Activated CD4-positive, alpha-beta T cell treated with anti-CD3 and anti-CD28 coated beads for 24 hours (primary cell): ENCODE measurements at places on chromosomes 2 and 18.
A peak's percentile ranks its signal among the peaks of the same experiment; 100 is the strongest.

DNA sequence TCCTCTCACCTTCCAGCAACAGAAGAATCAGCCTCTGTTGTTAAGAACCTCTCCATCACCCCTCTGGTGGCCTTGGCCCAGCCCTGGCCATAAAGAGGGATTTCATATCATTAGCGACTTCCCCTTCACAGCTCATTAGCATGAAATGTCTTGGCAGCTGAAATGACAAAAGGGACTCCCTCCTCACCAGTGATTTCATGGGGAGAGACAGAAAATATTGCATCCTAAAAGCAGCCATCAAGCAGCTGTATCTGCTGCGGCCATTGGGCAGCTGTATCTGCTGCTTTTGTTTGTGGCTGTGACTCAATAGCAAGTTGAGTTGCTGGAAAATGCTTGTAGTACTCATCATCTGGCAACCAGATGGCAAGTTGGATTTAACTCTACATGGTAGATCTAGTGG is 105.9 kb upstream of the RMDN2 start:
- DNase-seq = no peak

GRCh38 chr18:13500227-13500865 is 226.0 kb downstream of the FAM210A start:
- no peak for DNase-seq

DNA sequence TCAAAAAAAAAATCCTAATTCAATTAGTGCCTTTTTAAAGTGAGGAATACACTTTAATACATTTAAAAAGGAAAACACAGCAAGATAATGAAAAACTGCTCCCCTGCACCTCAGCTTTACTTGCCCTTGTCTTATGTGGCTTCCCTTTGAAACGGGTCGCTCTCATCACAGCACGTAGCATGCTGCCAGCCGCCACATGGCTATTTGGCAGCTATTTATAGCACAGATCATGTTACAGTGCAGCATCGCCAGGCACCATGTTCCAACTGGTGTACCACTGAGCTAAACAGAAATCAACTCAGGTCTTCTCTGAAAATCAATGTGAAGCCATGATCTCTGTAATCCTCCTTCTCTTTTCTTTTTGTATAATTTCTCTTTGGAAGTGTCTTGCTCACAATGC is 65.1 kb downstream of the TMEM182 start:
- no peak for DNase-seq

DNA sequence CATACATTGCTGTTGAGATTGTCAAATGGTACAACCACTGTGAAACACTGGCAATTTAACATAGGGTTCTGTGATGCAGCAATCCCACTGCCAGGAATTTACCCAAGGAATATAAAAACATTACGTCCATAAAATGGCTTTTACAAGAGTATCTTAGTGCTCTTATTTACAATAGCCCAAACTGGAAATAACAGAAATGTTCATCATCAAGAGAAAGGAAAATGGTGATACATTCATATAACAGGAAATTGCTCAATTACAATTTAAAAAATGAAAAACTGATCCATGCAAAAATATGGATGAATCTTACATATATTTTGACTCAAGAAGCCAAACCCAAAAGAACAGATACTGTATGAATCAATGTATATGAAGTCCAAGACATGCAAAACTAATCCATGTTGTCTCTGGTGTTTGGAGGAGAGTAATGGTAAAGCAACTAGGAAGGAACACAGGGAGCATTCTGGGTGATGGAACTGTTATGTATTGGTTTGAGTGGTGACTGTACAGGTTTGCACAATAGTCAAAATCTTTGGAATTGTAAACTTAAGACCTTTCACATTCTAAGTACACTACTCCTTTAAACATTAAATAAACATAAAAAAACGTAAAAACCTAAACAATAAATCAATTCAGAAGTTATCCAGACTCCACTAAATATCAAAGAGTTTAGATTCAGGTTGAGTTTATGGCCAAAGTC is 104.8 kb upstream of the WDR75 start:
- DNase-seq = no peak

DNA sequence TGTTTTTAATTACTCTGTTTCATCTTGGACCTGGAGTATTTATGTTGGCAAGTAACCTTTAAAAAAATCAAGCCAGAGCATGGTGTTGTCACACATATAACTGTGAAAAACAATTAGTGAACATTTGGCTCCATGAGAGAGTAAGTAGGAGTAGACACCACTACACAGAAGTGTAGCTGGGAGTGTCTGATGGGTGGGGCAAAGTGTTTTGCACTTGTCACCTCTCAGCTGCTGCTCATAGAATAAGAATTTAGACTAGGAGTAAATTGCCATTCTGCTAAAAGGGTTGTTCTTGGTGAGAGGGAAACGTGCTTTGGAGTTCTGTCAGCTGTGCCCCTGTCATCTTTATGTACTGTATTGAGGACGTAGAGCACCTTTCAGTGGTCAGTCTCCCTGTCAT is 114.5 kb downstream of the TTC27 start:
- no peak for DNase-seq

DNA sequence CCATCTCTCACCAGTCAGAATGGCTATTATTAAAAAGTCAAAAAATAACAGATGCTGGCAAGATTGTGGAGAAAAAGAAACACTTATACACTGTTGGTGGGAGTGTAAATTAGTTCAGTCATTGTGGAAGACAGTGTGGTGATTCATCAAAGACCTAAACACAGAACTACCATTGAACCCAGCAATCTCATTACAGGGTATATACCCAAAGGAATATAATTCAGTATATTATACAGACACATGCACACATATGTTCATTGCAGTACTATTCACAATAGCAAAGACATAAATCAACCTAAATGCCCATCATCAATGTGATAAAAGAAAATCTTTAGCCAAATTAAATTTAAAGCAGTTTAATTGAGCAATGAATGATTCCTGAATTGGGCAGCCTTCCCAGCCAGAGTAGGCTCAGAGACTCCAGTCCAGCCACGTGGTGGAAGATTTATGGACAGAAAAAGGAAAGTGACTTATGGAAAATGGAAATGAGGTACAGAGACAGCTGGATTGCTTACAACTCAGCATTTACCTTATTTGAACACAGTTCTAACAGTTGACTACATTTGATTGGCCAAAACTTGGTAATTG is 377.1 kb upstream of the SLC39A10 start:
- DNase-seq = no peak

- no peak for DNase-seq
Measured at GRCh38 chr18:293536-293935, 25.7 kb upstream of the THOC1 start.

DNA sequence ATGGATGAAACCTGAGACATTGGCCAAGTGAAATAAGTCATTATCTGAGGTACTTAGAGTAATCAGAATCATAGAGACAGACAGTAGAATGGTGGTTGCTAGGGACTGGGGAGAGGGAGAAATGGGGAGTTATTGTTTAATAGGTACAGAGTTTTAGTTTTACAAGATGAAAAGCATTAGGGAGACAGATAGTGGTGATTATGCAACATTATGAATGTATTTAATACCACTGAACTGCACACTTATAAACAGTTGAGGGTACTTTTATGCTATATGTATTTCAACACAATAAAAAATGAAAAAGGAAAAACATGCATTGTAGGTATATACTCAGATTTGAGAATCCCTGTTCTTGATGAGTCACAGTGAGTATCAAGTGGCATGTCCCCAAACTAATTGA is 59.7 kb downstream of the EPC2 start:
- no peak for DNase-seq

- peak; percentile 35 for DNase-seq
Measured at GRCh38 chr2:120261387-120262006, 8.8 kb downstream of the RALB start.

GRCh38 chr2:173355132-173355865 is 627 bp downstream of the CDCA7 start:
- DNase-seq = peak; percentile 7

DNA sequence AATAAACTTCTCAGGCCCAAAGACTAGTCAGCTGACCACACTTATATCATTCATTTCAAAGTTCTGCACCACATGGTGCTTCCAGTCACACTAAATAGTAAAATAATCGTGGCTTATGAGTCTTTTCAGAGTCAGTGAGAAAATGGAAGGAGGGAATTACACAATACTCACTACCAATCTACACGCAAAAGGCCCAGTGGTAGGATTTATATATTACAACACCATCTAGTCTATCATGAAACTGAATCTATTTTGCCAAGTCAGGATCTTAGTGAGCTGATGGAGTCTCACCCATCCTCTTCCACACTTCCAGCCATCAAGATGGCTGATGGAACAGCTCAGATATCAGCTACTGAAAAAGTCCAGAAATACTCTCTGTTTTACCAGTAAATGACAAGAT is 21.9 kb downstream of the INO80D start:
- DNase-seq = no peak

DNA sequence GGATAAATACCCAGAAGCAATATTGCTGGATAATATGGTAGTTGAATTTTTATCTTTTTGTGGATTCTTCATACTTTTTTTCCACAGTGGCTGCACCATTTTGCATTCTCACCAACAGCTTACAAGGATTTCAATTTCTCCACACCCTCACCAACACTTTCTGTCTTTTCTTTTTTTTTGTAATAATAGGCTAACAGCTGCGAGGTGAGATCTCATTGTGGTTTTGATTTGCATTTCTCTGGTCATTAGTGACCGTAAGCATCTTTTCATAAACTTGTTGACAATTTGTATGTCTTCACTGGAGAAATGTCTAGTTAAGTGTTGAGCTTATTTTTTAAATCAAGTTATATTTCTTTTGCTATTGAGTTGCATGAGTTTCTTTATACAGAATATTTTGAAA is 17.6 kb upstream of the SLC9A2 start:
- no peak for DNase-seq

DNA sequence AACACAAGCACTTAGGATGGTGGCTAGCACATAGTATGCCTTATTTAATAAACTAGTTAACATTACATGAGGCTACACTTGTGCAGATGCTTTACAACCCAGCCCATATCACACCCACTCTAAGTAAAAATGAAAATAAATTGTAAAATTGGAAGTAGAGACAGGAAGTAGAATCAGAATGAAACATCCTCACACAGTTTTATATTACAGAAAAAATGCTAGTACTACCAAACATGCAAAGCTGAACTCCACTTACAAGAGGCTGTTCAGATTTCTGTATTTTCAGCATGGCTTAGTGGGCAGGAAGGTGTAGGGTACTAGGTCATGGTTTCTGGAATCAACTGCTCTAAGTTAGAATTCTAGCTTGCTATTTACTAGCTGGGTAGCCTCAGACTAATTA is 18.2 kb upstream of the CRIM1 start:
- DNase-seq = no peak

DNA sequence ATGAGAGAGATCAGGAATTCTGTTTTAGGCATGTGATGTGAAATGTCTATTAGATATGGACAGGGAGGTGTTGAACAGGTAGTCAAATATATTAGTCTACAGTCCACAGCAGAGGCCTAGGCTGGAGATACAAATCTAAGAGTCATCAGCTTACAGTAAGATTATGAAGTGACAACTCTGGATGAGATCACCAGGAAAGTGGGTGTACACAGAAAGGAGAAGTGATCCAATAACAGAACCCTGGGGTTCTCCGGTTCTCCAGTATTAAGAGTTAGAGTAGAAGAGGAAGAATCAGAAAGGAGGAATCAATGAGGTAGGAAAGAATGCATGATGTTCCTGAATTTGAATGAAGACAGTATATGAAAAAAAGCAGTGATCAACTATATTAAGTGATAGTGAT is 362.3 kb downstream of the FIGN start:
- no peak for DNase-seq

- DNase-seq = no peak
Measured at GRCh38 chr18:23574611-23575308, 11.5 kb downstream of the NPC1 start.

GRCh38 chr2:60880643-60881046 is 729 bp upstream of the REL start:
- no peak for DNase-seq

- DNase-seq = no peak
Measured at GRCh38 chr2:113119111-113119510, 8.3 kb upstream of the IL1RN start.

- no peak for DNase-seq
Measured at GRCh38 chr2:230863442-230864121, 1.2 kb upstream of the ITM2C start.

GRCh38 chr2:225693259-225693658 is 293.7 kb downstream of the NYAP2 start:
- no peak for DNase-seq

GRCh38 chr2:225104971-225105370 is 62.7 kb upstream of the DOCK10 start:
- DNase-seq = no peak

GRCh38 chr2:1990151-1990589 is 245.9 kb upstream of the PXDN start:
- DNase-seq = no peak

- no peak for DNase-seq
Measured at GRCh38 chr2:16978301-16978700, 312.7 kb upstream of the CYRIA start.

DNA sequence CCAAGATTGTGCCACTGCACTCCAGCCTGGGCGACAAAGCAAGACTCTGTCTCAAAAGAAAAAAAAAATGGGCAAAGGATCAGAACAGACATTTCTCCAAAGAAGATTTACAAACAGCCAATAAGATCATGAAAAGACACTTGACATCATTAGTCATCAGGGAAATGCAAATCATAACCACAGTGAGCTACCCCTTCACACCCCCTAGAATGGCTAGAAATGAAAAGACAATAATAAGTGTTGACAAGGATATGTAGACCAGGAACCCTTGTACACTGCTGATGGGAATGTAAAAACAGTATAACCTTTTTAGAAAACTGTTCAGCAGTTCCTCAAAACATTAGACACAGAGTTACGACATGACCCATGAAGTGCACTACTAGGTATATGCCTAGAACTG is 18.4 kb upstream of the MTERF4 start:
- no peak for DNase-seq

GRCh38 chr2:169072163-169072925 is 3.0 kb downstream of the DHRS9 start:
- no peak for DNase-seq

- no peak for DNase-seq
Measured at GRCh38 chr2:165544897-165545296, 75.4 kb downstream of the CSRNP3 start.

DNA sequence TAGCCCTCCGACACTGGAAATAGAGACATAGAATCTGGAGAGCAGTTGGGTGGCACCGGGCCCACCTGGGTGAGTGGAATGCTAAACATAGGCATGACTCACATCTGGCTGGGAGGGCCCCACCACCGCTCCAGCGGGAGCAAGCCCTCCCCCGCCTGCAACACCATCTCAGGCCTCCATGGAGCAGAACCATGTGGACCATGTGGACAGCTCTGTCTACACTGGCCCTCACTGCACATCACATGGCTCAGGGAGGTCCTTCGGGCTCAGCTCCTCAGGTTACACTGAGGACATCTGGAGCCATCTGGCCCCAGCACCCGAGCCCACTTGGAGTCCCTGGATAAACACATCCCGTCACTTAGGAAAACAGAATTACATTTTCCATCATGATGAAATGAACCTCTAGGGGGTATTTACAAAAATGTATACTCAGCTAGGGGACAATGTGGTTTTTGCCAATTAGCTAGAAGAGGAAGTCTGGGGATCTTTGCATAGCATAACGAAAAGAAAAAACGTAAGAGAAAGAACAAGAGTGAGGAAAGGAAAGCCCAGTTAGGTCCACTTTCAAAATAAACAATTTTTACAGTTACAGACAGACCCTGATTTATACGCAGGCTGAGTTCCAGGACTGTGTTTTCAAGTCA is 30.7 kb upstream of the MLPH start:
- DNase-seq = no peak

GRCh38 chr2:143603035-143603655 is 473.9 kb downstream of the ARHGAP15 start:
- no peak for DNase-seq

GRCh38 chr2:223528036-223528435 is 74.1 kb downstream of the SCG2 start:
- DNase-seq = no peak
